Liver (tissue), 10 donors: ENCODE measurements at places on chromosomes 3 and 15. TPM values are rescaled to one million over a fixed set of nuclear protein-coding genes. Genes with fewer than 3 reads are reported as not detected.

Gene SRGAP3
- polyA plus RNA-seq = 1.4 TPM

Gene TTC14
- 18.1 TPM for polyA plus RNA-seq

Gene PIF1
- polyA plus RNA-seq = 0.61 TPM

Gene DAZL
- polyA plus RNA-seq = not detected

Gene C3orf22
- polyA plus RNA-seq = not detected

Gene MYH15
- not detected for polyA plus RNA-seq

Gene GOLGA6A
- polyA plus RNA-seq = 0.06 TPM

Gene OR5K2
- not detected for polyA plus RNA-seq

Gene PTX3
- polyA plus RNA-seq = not detected

Gene SUSD5
- polyA plus RNA-seq = 0.21 TPM

DNA sequence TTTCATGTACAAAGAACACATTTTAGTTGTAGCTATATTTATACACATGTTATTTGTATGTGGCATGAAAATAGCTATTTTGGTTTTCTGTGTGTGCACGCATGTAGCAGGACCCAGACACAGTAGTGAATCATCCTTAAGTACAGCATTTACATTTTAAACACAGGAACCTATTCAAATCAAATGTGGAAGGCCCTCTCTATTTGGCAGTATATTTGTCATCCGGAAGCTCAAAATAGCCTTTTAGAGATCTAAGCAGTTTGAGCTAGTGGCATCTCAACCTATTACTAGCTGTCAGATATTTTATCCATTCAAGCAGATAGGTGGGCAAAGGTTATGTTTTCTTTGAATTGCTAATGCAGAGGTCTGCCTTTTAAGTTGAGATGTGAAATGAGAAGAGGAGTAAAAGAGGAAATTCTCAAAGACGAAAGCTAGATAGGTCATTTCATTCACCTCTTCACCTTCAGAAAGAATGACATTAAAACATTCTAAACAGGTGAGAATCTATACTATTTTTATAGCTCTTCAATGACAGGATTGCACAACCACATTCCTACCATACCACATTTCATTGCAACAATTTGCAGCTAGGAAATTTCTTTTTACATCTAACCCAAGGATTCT lies 46.3 kb upstream of the TIPARP start:
- DNase-seq = no peak

GRCh38 chr3:158210067-158210466 lies 100.2 kb downstream of the RSRC1 start:
- no peak for DNase-seq

GRCh38 chr3:105103139-105103538 lies 263.6 kb upstream of the ALCAM start:
- no peak for DNase-seq

GRCh38 chr3:68173012-68173634 lies 518.7 kb upstream of the SUCLG2 start:
- DNase-seq = no peak

GRCh38 chr3:47420511-47421484 lies 40.0 kb downstream of the PTPN23 start:
- DNase-seq = peak; percentile 94

- DNase-seq = peak; percentile 66
Observed at GRCh38 chr15:71114887-71115566, at the start of gene THSD4. TSS of gene THSD4 (plus strand) at chr15:71115471.

DNA sequence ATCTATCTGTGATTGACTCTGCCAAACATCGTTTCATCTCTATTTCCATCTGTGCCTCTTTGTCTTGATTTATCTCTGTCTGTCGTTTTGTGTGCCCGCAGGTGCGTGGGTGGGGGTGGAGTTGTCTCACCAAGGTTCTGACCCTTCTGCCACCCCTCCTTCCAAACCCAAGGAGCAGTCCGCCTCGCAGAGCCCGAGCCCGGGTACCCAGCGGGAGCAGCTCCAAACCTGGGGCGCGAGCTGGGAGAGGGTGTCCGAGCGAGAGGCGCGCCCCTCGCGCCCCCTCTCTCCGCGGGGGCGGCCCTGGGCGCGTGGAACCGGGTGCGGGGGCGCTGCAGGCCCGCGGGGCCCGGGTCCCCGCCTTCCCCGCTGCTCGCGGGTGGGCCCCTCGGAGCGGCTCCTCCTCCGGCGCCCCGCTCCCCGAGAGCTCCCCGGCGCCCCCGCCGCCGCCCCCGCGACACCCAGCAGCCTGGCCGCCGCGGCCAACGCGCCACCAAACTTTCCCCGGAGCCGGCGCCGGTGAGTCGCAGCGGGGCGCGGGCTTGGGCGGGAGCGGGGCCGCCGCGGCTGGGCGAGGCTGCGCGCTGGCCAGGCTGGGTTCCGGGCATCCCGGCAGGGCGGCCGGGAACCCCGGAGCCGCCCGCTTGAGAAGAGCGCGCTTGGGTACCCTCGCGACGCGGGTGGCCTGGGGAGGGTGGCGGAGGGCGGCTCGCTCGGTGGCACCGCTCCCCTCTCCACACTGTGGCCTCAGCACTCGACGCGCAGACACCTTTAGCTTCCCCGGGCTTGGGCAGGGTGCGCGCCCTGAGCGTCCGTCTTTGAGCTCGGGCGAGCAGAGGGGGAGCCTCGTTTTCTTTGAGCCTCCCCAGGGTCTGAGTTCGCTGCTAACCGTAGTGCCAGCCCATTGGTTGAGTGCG lies at the start of gene HRH1:
HRH1 (plus strand) TSS at position 458 of the 917 bp plus-strand sequence. CDS start 104,545 bp downstream, outside the sequence.
- no peak for DNase-seq

GRCh38 chr15:42160136-42160535 lies 3.7 kb upstream of the PLA2G4F start:
- no peak for DNase-seq

- no peak for DNase-seq
Observed at GRCh38 chr3:171854649-171855305, 11.6 kb downstream of the TMEM212 start.

DNA sequence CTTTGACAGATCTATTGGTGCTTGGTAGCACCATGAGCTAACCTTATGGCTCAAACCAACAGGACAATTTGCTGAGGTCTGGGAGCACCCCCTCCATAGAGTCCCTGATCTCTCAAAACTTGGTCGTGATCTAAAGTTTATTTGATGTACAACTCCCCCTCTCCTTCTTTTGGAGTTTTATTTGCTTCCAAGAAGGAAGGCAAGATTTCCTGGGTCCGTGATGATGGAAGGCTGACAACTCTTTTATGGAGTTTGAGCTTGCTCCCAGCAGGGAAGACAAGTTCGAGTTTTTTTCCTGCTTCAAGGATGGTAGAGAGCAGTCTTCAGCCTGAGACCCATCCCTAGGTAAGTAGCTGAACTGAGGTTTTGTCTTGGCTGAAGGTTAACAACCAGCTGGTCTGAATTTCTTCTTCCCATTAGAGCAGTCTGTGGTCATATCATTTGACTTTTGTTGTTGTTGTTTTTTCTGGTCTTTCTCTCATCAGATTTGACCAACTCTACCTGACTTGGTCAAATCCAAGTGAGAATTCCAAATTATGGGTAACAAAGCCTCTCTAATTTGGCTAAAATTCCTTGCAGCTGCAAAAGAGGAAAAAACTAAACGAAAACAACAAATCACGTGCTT lies 2.8 kb upstream of the MUC20 start:
- DNase-seq = no peak

DNA sequence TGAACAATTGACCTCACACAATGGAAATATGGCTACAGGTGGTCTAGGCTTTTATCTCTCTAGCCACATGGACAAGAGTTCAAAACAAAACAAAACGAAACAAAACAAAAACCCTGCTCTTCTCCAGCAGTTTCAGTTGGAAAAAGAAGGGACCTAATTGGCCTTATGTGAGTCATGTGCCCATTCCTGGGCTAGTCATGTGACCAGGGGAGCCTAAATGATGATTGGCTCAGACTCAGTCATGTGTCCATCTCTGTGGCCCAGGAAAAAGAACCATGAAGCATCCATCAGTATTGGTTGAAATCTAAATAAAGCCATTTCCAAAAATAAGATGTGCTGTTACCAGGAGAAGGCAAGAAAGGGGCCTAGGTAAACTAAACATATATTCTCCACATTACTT lies 96.8 kb downstream of the ANXA2 start:
- DNase-seq = no peak

GRCh38 chr15:97168704-97169475 lies 791.6 kb upstream of the ARRDC4 start:
- no peak for DNase-seq

DNA sequence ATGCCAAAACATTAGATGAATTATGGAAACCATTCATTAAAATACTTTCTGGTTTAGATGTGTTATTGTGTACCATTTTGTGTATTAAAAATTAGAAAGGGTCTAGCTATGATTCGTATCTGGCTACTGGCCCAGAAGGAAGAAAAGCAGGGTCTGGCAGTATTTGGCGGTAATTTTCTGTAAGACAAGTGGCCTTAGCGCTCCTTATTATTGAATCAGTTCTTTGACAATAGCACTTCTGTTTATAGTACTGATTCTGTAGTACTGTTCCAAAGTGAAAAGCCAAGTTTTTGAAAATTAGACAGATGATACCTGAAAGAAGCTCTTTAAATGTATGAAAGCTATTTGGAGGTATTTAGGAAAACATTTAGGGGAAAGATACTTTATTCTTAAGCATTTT lies 10.2 kb downstream of the GLCE start:
- DNase-seq = no peak

- DNase-seq = no peak
Observed at GRCh38 chr3:152127058-152127457, 141.7 kb upstream of the MBNL1 start.

- no peak for DNase-seq
Observed at GRCh38 chr3:43760938-43761337, 70.2 kb downstream of the ABHD5 start.

GRCh38 chr15:68405378-68406250 lies 26.3 kb downstream of the ITGA11 start:
- peak; percentile 30 for DNase-seq

DNA sequence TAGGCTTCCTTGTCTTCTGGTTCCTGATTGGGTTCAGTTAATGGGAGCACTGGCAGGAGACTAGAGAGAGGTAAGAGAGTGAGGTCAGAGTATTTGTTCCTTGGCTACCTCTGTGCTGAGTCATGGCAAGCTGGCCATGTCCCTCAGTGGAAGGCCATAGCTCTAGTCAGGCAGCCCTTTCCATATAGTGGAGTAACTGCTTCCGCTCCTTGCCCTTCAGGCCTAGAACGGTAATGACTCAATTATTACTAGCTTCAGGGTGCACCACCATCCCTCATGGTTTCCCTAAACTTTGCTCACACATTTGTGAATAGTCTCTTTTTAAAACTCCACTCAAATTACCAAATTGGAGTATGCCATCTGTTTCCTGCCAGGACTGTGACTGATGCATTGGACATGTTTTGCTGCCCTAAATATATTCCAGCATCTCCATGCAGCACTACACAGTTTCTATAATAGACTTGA lies 10.5 kb upstream of the ANO10 start:
- DNase-seq = no peak

DNA sequence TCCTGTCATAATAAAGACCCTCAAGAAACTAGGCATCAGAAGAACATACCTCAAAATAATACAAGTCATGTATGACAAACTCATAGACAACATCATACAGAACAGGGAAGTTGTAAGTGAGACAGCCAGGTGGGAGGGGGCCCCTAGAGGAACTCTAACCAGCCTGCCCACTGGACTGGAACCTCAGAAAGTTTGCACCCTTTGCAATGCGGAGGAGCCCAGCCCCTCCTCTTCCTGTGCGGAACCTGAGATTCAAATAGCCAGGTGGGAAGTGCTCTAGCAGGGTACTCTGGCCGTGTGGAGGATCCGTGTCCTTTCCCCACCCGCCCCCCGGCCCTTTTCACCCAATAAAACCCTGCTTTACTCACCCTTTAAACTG lies 387.0 kb upstream of the CBLB start:
- DNase-seq = no peak

DNA sequence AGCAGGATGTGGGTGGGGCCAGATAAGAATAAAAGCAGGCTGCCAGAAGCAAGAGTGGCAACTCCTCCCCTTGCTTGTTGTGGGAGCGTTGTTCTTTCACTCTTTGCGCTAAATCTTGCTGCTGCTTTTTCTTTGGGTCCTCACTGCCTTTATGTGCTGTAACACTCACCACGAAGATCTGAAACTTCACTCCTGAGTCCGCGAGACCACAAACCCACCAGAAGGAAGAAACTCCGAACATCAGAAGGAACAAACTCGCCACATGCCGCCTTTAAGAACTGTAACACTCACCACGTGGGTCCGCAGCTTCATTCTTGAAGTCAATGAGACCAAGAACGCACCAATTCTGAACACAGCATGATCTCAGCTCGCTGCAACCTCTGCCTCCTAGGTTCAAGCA lies 72.9 kb downstream of the IL12A start:
- no peak for DNase-seq

GRCh38 chr3:152976239-152976638 lies 141.3 kb downstream of the P2RY1 start:
- no peak for DNase-seq

DNA sequence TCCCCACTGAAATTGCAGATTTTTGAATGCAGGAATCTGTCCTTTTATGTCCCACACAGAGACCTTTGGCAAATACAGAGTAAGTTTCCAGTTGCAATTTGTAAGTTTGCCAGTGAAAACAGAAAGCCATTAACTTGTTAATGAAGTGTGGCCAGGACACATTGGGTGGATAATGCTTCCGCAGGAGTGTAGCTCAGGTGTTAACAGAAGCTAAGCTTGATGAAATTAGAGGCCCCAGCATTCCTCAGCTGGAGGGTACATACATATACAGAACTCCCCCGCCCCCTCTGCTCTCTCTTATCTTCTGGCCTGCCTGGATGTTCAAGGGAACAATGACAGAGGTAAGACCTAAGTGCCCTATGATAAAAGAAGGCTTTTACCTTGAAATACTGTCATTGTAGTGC lies 8.1 kb upstream of the LRRC2 start:
- DNase-seq = no peak

DNA sequence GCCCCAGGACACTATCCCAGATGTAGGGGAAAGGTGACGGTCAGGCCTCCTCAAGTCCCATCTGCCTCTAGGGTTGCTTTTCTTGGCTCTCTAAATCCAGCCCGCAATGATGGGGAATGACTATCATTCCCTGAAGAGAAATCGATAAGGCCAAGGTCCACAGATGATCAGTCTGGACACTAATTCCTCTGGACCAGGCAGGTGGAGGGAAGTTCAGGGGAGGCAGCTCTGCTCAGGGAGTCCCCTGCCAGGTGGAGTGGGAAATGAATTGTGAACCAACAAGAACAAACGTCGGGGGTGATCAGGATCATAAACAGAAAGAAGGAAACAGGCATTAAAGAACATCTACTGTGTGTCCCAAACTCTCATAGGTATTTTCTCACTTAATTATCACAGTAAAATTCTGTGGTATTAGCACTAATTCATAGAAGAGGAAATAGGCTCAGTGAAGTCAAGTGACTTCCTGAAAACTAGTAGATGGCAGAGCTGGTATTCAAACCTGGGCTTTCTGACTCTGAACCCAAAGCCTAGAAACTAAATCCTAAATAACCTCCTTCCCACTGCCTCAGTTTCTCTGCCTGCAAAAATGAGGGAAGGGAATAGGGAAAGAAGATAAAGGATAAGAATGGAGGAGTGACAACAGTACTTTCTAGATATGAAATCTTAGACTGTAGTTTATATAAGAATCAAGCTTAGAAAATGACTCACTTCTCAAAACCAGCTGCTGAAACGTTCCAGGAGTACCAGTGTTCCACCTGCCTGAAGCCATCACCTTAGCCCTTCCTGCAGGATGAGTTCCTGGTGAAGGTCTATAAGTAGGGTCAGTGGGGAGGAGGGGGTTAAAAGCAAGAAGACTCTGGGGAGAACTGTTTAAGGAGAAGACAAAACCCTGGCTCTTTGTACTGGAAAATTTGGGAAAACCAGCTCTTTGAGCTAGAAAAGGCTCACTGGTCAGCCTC lies 7.5 kb downstream of the BMF start:
- DNase-seq = no peak

- no peak for DNase-seq
Observed at GRCh38 chr3:45056608-45057301, 30.7 kb downstream of the CLEC3B start.
